Activated CD4-positive, alpha-beta T cell treated with anti-CD3 and anti-CD28 coated beads for 4 hours (primary cell): ENCODE measurements at places on chromosomes 2 and 18.

DNA sequence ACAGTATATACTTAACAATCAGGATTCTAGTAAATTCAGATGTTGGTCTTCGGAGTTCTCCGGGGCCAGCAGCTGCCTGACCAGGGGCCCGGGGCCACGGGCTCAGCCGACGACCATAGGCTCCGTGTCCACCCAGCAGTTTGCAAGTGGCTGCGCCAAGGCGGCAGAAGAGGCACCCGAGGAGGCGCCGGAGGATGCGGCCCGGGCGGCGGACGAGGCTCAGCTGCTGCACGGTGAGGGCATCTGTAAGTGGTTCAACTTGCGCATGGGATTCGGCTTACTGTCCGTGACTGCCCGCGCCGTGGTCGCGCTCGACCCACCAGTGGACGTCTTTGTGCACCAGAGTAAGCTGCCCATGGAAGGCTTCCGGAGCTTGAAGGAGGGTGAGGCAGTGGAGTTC lies 136.3 kb downstream of the NUP35 start:
- no peak for DNase-seq

- DNase-seq: no peak
Measured at GRCh38 chr2:120715353-120715752, 20.3 kb upstream of the GLI2 start.

GRCh38 chr18:42632801-42633200 lies 482.7 kb downstream of the RIT2 start:
- no peak for DNase-seq

DNA sequence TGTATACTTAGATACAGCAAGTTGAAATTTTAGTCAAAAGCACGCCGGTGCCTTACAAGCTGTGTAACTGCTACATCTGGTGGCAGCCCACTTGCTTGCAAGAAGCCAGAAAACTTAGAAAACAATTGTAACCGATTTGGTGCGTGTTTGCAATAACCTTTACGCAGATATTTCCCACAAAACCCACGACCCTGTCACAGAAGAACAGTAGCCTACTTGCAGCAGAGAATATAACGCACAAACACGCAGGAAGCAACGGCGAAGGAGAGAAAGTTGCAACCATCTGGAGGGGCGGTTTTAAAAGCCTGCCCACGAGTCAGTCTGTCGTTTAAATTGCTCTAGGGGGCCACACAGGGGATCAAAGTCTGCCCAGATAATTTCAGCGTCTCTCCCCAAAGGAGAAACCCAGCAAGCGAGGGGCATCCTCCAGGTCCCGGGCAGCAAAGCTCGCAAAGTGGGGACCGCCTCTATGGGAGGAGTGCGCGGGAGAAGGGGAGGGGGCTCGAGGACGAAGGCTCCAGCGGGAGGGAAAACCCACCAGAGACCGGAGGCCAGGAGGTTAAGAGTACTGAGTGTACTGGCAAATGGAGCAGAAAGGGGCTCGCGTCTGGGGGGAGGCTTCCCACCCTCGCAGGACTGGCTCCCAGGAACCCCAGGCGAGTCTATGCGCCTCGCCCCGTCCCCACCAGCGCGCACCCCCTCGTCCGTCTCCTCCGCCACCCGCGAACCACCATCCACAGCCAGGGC lies 1.1 kb downstream of the TLK1 start:
- DNase-seq: peak; percentile 54

DNA sequence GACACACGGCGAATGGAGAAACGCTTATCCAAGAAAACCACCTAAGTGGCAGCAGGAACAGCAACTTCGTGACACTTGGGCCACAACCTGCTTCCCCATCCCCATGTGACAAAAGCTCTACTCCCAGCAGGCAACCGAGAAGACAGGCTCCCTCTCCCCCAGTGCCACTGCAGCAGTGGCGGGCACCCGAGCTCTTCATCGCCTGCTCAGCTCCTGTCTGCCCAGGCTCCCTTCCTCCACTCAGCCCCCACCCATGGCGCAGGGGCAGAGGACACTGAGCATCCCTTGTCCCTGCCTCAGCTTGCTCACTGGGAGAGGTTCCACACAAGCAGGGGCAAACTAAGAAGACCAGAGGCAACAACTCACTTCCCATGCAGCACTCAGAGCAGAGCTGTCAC lies 22.9 kb downstream of the SLC66A2 start:
- DNase-seq: no peak
